ENCODE measurements at places on chromosomes 4 and X. TPM values are rescaled to one million over a fixed set of nuclear protein-coding genes. Genes with fewer than 3 reads are reported as not detected.
A peak's percentile ranks its signal among the peaks of the same experiment; 100 is the strongest.

- DNase-seq = no peak
These were observed 70.8 kb upstream of the PTPN13 start for GRCh38 chr4:86523333-86523732.

DNA sequence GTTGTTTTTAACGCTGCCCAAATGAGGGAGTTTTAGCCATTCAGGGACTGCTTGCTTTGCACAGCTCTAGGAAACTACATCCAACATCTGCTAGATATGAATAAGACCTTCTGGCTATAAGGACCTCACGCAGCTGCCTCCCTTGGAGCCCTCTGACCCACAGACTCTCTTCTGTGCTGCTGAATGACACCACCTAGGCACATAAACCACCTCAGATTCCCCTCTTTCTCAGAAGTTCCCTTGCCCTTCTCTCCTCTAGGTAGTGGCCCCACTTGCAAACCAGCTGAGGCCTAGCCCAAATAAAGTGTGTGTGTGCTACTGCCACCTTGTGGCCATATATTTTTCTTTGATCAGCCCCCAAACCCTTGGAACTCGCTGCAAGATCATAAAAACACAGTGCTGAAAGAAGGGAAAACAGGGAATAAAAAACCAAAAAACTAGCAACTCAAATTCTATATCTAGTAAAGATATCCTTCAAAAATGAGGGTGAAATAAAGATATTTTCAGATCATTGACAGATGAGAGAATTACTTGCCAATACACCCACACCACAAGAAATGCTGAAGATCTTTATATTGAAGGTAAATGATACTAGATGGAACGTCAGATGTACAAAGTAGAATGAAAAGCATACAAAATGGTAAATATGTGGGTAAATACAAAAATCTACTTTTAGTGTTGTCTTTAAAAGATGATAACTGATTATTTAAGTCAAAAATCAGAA is 265.9 kb downstream of the ADAMTS3 start:
- no peak for DNase-seq

- no peak for DNase-seq
These were observed 105.5 kb downstream of the PACRGL start for GRCh38 chr4:20805716-20806115.

GRCh38 chr4:128454281-128454871 is 166.8 kb upstream of the PGRMC2 start:
- peak; percentile 66 for DNase-seq

GRCh38 chr4:41933997-41934503 is 1.2 kb upstream of the TMEM33 start:
- no peak for DNase-seq

DNA sequence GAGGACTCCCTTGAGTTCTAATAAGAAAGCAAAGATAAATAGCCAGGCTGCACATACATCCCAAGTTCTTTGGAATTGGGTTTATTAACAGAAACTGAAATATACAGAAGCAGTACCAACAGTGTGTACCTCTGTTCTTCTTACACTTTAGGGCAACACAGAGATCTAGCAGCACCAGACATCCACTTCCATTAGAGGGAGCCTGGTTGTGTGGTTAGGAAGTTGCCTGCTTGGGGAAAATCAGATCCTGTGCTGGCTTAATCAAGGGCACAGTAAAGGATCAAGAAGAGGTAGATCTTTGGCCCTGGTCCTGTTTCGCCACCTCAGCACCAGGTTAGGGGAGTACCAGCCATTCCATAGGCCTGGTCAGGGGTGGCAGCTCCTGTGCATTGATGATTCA is 231.1 kb upstream of the ARHGAP24 start:
- DNase-seq = no peak

- no peak for DNase-seq
These were observed 597.6 kb upstream of the MAGEB2 start for GRCh38 chrX:29617725-29618124.

DNA sequence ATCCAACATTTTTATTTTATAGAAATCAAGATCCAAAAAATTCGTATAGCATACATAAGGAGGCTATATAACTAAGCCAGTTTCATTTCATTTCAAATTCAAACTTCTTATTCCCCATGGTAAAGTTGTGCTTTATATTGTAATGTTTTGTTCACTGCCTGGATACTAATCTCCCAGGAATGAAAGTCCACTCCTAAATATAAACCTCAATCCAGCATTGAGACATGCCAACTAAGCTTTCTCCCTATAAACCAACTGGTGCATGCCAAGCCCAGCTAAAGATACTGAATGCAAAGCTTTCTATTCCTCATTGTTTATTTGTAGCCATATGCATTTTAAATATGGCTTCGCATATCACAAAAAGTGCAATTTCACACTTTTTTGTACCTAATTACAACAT is 63.8 kb upstream of the INPP4B start:
- DNase-seq = no peak

GRCh38 chrX:123588723-123589122 is 144.1 kb downstream of the THOC2 start:
- no peak for DNase-seq

- DNase-seq = no peak
These were observed 49.8 kb downstream of the FNIP2 start for GRCh38 chr4:158818560-158819140.

DNA sequence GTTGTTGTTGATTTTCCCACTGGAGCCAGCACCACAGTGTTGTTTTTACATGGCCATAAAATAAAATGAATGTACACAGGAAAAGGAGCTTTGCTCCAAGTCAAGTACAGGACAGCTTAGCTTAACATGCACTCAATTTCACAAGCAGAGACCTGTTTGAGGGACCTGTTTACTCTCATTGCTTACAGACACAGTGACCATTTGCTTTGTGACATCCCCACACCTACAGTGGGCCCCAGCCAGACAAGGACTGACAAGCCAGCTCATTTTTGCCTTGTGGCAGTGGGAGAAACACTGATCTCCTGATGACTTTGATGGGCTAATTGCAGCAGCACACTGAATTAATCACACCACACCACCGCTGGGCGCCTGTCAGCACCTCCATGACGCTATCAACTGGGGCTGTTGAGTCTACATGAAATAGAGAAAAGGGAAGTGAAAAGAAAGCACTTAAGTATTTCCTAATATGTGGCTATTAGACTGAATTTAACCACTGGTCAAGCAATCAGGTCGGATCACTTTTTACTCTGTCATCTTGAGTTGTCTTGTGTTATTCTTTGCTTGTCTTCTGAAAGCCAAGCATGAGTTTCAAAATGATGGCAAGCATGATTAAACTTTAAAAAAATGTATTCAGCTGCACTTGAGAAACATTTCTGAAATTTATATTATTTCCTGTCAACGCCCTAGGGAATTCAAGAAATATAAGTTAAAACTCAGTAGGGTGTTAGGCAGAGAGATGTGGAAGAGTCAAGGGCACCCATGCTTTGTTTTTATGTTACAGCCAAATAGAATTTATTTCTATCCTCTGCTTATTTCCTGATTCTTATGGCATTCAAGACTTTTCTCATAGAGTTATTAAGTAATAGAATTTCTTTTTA is 557.7 kb downstream of the RAB28 start:
- no peak for DNase-seq

GRCh38 chr4:26812049-26812714 is 48.5 kb upstream of the STIM2 start:
- no peak for DNase-seq

- DNase-seq = no peak
These were observed 536 bp downstream of the SH3BGRL start for GRCh38 chrX:81202456-81202819.

- DNase-seq = peak; percentile 67
These were observed 39.2 kb downstream of the SGMS2 start for GRCh38 chr4:107863850-107864371.

DNA sequence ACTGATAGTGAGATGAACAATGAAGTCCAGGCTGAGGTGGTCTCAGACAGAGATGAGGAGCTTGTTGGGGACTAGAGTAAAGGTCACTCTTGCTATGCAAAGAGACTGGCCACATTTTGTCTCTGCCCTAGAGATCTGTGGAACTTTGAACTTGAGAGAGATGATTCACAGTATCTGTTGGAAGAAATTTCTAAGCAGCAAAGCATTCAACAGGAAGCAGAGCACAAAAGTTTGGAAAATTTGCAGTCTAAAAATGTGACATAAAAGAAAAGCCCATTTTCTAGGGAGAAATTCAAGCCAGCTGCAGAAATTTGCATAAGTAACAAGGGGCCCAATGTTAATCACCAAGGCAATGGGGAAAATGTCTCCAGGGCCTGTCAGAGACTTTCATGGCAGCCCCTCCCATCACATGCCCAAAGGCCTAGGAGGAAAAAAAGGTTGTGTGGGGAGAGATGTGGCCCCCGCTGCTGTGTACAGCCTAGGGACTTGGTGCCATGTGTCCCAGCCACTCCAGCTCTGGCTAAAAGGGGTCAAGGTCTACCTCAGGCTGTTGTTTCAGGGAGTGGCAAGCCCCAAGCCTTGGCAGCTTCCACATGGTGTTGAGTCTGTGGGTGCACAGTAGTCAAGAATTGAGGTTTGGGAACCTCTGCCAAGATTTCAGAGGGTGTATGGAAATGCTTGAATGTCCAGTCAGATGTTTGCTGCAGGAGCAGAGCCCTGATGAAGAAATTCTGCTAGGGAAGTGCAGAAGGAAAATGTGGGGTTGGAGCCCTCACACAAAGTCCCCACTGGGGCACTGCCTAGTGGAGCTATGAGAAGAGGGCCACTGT is 262.8 kb downstream of the DKK2 start:
- no peak for DNase-seq

GRCh38 chrX:147403040-147403439 is 508.7 kb upstream of the FMR1 start:
- no peak for DNase-seq

DNA sequence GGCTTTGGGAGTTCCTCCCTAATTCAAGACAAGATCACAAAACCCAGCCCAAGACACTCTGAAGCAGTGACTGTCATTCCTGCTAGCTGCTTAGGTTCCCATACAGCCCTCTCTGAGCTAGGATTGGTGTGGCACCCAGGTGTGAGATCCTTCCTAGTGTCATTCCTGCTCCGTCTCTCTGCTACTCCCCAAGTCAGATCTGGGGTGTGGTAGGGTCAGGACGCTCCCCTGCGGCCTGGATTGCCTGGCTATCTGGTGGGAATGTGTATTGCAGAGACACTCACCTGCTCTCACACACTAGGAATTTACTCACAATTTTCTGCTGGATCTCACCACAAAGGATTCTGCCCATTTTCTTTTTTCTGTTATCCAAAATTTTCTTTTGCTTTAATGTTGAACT is 560.8 kb upstream of the ATOH1 start:
- DNase-seq = no peak

- no peak for DNase-seq
These were observed 40.7 kb downstream of the SPCS3 start for GRCh38 chr4:176360446-176360845.

DNA sequence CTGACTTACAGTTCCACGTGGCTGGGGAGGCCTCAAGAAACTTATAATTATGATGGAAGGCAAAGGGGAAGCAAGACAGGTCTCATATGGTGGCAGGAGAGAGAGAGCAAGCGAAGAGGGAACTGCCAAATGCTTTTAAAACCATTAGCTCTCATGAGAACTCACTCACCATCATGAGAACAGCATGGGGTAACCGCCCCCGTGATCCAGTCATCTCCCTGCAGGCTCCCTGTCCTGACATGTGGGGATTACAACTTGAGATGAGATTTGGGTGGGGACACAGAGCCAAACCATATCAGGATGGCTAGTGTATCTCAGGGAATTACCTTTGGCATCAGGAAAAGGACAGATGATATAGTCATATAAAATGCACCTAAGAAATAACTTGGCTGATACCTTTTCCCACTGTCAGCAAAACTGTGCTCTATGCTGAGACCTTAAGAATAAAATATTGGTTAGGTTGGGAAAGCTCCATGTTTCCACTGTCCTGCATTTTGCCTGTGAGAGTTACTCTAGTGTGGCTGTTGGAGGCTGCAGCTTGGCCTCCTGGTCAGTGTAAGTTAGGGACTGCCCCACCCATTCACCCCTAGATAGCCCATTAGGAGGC is 110.3 kb downstream of the UCHL1 start:
- DNase-seq = no peak

DNA sequence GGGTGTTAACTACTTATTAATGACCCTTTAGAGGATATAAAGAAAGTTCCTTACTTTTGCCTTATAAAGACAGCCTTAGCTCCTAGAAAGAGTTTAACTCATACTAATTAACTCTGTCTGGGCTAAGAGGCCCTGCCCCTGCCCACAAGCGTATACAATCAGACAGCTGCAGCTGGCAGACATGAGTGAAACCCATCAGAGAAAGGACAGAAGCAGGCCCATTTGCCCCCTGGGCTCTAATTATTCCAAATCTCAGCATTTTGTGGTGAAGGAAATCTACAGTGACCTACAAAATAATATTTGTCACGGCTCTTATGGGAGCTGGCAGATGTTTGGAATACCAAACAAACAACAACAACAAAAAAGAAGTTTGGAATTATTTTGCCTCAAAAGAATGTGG is 71.8 kb downstream of the CHRDL1 start:
- no peak for DNase-seq

Gene ZCCHC18
- 0.40 TPM for total RNA-seq

Gene SLC9B2
- total RNA-seq = 11.4 TPM

Gene BEND2
- not detected for total RNA-seq

Gene INTS12
- 22.3 TPM for total RNA-seq

Gene NPY5R
- total RNA-seq = not detected

Gene TMEM271
- total RNA-seq = not detected

Gene EDNRA
- 10.6 TPM for total RNA-seq

Gene SPANXC
- total RNA-seq = not detected

Gene DMP1
- total RNA-seq = not detected

Gene LRAT
- not detected for total RNA-seq

Gene PUDP
- total RNA-seq = 22.5 TPM

Data from heart right ventricle (tissue), 16 donors.